CD4-positive, alpha-beta T cell (primary cell): ENCODE measurements at places on chromosomes 4 and X.

GRCh38 chr4:120070196-120070595 lies 3.5 kb upstream of the MAD2L1 start:
- DNase-seq: no peak

DNA sequence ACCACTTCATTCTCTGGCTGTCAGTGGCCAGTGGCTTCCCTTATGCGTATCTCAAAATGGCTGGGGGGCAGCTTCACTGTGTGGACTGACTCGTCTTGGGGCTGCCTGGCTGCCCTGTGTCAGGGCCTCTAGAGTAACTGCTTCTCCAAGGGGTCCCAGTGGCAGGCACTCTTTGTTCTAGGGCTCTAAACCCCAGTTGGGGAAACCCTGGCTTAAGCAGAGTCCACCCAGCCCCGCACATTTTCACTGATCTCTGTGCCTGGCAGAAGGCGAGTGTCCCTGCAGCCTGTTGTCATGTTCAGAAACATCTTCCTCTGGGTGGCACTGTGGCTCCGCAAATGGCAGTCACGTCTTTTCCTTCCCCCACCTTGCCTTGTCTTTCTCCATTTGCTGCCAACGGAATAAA lies 59.7 kb downstream of the NBDY start:
- DNase-seq: no peak

GRCh38 chr4:159498446-159499115 lies 395.7 kb downstream of the RAPGEF2 start:
- DNase-seq: no peak

DNA sequence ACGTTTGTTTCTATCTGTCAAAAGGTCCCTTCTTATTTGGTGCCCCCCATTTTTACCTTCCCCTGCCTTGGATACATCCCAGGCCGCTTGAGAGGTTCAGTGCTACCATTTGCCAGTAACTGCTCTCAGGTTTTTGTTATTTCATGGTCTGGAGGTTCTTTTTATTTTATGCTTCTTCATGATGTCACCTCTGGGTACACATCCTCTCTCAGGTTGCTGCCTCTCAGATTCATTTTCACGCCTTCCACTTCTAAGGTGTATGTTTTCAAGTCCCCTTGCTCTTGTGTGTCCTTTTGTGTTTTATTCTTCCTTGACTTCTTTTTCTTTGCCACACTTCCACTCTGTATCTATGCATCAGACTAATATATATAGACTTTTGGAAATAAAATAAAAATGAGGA lies 640.1 kb upstream of the AADAT start:
- no peak for DNase-seq

DNA sequence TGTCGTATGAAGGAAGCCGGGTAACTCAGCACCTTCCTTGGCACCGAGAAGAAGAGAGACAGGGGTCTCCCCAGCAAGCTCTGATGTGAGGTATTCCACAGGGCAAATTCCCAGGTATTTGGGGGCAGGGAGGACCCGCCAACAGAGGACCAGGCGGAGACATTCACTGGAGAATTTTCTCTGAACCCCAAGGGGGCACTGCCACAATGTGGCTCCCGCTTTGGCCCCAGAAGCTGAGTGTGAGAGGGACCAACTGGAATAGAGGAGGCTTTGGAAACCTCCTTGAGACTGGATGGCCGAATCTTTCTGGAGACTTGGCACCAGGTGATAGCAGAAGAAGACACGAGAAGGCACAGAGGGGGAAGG lies 735 bp upstream of the GABRE start:
- no peak for DNase-seq

- DNase-seq: no peak
Measured at GRCh38 chr4:32689518-32689917, 1969.3 kb downstream of the PCDH7 start.

- DNase-seq: no peak
Measured at GRCh38 chr4:98786866-98787265, 128.5 kb upstream of the TSPAN5 start.
